ENCODE measurements at places on chromosomes 7 and 10.

DNA sequence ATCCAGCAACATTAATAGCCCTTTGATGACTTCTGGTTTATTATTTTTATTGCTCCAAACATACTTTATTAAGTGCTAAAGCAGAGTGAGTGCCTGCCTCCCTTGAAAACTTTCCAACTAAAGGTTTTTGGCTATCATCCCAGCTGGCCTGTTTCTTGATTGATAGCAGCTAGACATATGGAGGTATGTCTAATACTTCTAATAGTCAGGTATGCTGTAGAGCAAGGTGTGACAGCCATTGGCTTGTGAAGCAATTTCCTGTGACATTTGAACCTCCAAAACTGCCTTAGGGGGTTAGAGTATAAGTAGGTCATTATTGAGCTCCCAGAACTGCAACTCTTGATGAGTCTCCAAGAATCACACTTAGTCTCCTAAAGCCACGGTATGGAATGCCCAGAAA, 55.8 kb downstream of the LOXL4 start:
- no peak for DNase-seq

GRCh38 chr10:4310172-4310571, 515.8 kb upstream of the AKR1E2 start:
- DNase-seq: no peak

DNA sequence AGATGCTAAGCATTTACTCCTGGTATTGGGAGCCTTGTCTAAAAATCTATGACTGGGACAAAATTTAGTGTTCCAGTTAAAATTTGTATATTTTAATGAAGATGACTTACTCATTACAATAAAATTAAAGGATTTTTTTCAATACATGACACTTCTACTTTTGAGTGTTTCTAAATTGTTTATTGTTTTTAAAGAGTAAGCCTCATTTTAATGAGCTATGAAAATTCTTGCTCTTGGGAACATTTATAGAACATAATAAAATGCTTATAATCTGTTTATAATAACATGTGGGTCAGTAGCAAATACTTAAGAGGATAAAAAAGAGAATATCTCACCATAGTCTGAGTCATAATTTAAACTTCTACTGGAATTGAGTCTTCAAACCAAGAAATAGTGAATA, 149.5 kb downstream of the PLCE1 start:
- no peak for DNase-seq

DNA sequence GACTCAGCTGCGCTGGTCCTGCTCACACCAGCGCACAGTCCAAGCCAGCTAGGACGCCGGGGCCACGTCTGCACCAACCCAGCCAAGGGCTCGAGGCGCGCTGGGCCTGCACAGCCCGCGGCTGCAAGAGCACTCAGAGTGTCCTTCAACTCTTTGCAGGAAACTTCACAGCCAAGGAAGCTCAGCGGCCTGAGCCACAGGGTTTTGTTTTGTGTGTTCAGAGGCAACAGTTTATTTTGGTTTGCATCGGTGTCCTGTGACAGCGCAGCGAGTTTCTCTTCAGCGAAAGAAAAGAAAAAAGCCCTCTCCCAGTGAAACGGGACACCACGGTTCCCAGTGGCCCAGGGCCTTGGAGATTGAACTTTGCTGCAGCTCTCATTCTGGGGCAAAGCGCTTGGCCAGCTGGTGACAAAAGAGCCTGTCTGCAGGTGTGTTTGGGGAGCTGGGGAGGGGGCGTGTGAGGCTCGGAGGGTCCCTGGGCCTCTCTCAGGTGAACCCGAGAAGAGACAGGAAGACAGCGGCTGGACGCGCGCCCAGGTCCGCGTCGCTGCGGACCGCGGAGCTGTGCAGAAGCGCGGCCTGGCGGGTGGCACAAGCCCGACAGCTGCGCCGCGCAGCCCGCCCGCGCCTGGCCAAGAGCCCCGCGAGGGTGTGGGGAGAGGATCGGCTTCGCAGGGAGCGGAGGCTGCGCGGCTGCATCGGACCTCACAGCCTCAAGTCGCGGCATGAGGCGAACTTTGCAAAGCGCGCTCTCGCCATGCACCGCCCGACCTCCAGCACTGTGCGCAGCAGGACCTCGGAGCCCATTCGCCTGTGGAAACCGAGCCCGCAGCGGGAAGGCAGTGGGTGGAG, 922 bp downstream of the CXCL12 start:
- no peak for DNase-seq

DNA sequence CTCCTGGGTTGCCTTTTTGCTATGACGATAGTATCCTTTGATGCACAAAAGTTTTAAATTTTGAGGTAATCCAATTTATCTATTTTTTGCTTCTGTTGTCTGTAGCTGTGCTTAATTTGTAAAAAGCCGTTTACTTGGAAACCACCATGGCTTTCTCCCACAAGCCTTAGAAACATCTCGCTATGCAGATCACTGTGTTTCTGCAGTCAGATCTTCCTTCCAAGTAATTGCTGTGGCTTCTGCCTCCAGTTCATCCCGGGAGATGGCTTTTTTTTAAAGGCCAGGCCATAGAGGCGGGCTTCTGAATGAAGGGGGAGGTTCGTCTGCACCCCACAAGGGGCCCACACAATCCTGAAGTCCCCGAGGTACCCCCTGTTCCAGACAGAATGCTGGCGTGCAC, 48.3 kb upstream of the OCM2 start:
- DNase-seq: no peak

- DNase-seq: no peak
Measured at GRCh38 chr7:70597066-70597465, 534.9 kb upstream of the GALNT17 start.

DNA sequence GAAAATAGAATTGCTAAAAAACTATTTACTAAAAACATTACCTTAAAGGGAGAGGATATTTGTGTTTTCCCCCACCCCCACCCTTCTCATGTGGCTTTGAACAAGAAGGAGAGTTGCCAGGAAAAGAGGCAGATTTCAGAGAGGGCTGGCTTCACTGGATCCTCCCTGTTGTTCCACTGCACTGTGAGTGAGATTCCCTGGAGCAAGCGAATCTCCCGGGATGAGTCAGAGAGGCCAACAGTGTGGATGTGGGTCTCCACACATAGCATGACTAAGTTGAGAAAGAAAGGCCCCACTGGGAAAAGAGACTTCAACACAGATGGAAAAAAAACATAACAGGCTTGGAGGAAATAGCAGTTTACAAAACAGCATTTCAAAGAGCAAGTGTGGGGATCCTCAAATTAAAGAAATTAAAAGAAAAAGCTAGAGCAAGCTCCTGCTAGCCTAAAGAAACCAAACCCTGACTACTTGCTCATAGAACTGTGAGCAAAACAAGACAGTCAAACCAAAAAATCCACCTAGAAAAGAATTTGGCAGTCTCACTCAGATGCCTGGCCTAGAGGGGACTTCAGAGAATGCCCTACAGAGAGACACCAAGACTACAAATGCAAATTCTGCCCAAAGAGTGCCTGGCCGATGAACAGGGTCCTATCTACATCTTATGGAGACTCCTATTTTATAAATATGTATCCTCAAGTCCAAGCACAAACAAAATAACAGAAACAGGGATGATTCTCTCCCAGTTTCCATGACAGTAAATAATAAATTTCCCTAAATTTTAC, 3.4 kb downstream of the CAV1 start:
- peak; percentile 6 for DNase-seq

DNA sequence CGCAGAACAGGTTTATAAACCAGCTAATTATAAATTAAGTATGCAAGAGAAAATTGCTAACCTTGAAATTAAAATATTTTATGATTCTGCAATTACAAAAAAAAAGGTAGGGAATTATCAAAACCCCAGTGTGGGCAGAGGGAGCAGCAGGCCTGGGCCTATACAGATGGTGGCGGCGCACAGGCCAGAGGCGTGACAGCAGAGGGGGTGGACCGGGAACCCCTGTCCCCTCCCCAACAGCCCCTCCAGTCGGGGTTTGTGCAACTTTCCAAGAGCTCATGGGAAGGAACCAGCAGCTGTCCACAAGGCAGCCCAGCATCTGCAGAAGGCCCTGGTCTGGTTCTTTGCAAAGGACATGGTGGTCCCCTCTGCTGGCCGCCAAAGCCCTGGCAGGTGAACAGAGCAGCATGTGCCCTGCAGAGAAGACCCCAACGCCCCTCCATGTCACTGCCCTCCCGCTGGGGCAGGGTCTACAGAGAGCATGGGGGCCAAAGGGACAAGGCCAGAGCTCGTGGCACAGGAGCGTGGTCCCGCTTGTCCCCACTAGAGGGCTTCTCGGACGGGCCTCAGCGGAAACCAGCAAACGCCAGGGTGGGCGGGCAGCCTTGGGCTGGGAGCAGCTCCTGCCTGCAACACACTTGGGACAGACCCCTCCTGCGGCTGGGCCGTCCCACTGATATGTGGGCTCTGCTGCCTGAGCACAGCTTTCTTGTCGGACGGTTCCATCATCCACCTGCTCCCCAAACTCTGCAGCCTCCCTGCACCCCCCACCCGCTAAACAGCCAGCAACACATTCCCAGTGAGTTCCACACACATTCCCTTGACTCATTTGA, 75.1 kb downstream of the EBF3 start:
- no peak for DNase-seq

- DNase-seq: no peak
Measured at GRCh38 chr10:8639486-8640185, 585.1 kb downstream of the GATA3 start.

GRCh38 chr10:58806970-58807628, 294.4 kb downstream of the BICC1 start:
- DNase-seq: no peak

DNA sequence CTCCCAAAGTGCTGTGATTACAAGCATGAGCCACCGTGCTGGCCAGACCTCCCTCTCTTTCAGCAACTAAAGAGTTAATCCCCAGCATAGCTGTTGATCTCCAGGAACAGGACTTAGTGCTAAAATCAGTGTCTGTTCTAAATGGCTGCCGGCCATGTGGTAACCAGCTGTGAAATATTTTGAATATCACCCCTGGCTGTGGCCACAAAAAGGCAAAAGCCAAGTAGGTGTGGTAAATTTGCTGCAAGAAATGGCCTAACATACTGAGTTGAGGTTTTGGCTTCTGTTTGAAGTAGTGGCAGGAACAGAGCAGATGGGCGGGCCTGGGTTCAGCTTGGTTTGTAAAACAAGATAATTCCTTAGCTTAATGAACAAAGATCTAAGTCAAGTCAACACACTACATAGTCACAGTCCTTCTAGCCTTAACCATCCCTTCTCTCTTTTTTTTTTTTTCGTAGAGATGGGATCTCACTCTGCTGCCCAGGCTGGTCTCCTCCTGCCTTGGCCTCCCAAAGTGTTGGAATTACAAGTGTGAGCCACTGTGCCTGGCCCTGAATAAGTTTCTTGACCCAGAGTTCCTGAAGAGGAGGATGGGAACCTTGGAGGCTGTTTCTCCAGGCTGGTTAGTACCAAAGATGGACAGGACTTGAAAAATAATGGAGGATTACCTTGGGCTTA, 22.7 kb upstream of the AGFG2 start:
- DNase-seq: peak; percentile 8

DNA sequence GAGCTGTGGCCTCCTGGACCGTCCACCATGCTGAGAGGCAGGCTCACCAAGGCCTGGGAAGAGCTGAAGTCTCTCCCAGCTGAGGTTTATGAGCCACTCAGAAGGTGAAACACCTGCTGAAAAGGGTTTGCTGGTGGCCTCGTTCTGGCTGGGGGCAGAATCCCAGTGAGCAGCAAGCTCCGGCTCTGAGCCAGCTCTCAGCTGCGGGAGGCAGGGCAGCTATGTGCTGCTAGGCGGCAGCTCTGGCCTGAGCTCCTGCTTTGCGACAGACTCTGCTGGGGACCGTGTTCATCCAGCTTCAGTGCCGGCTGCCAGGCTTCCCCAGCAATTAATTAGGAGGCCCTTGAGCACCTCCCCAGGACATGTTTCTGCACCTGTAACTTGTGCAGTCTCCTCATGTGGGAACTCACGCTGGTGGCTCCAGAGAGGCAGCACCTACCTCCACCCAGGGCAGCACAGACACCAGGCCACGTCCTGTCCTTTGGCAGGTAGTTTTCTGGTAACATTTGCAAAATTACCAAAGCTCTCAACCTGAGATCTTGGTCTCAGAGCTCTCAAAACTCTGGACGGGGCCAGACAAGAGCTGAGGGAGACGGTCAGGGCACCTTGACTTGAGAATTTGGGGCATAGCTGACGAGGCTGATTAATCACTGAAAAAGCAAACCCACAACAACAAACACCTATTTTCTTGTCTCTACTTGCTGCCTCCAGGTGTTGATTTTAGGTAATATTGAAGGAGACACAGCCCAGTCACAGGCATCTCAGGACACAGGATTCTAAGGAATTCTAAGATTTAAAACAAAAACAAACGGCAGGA, 185.0 kb downstream of the TCERG1L start:
- no peak for DNase-seq

GRCh38 chr10:105516511-105516910, 875.4 kb downstream of the SORCS3 start:
- no peak for DNase-seq

DNA sequence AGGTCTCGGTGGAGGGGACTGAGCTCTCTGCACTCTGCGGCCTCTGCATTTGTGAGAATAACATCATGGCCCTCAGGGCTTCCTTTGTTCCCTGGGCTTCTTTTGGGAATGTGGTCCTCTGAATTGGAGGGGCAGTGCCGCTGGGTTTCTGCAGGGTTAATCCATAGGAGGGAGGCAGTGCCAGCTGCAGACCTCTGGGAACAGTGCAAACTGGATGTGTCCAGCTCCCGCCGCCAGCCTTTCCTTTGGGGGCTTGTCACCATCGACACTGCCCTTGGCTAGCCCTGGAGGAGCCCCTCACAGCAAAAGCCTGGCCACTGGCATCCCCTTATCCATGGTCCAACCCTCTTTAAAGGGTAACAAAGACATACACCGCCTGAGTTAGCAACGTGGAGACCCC, 174.0 kb downstream of the WDR37 start:
- DNase-seq: no peak

- DNase-seq: no peak
Measured at GRCh38 chr10:132110111-132110521, 44.4 kb downstream of the JAKMIP3 start.

DNA sequence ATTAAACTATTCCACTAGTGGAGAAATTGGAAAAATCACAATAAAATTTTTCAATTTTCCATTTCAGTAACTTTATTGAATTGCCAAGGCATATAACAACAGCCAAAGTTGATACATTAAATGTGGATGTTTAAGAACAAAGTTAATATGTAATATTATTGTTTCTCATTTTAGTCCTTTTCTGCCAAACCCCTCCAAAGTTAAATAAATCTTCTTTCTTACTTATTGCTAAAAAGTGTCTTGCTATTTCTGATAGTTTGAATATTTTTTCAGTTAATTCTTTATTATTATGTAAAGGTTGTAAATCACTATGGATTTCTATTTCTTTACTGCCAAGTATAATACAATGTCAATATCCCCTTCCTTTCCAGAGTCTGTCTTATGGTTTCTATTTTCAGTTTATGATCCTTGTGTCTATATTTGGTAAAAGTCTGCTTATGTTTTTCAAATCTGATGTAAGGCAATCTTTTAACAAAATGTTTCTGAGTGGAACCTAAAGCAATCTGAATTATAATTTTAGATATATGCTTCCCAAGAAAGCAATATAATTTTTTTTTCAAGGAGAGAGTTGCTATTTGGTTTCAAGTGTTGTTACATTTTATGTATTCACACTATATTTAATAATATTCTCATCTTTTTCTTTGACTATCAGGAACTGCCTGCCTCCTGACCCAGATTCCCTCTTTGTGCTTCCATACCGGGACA, 80.3 kb upstream of the RHOBTB1 start:
- no peak for DNase-seq

Data from NCI-H446 (cell line).